A549 treated with Mapracorat at 1 μM for 4 hours (cell line): ENCODE measurements at places on chromosomes 6 and 20. TPM values are rescaled to one million over a fixed set of nuclear protein-coding genes. Genes with fewer than 3 reads are reported as not detected.

BPIFB2 gene
- not detected in 5 replicates for total RNA-seq

GRM4 gene
- total RNA-seq = 0.06 to 0.43 TPM (median 0.13 TPM) in 5 replicates

SIRPA gene
- 21.3 to 26.1 TPM (median 23.9 TPM) in 5 replicates for total RNA-seq

ZNF311 gene
- 0.10 to 0.29 TPM (median 0.18 TPM) in 5 replicates for total RNA-seq

METTL24 gene
- not detected in 5 replicates for total RNA-seq

DZANK1 gene
- total RNA-seq = 2.4 to 3.1 TPM (median 2.9 TPM) in 5 replicates

SLC44A4 gene
- total RNA-seq = 0.15 TPM in 1 of 5 replicates, not detected in the others

PRRT1 gene
- total RNA-seq = 0.33 to 1.5 TPM (median 0.63 TPM) in 5 replicates

SLC22A1 gene
- 1.9 to 3.3 TPM (median 2.4 TPM) in 5 replicates for total RNA-seq

PROKR2 gene
- total RNA-seq = not detected in 5 replicates

ELOVL2 gene
- 5.6 to 7.2 TPM (median 6.7 TPM) in 5 replicates for total RNA-seq

TREML1 gene
- total RNA-seq = not detected in 5 replicates

MATN4 gene
- 0.09 to 0.26 TPM (median 0.15 TPM) in 4 of 5 replicates, not detected in the other for total RNA-seq

COL20A1 gene
- total RNA-seq = 0.30 to 1.4 TPM (median 0.95 TPM) in 5 replicates

FLRT3 gene
- total RNA-seq = 1.6 to 2.2 TPM (median 1.8 TPM) in 5 replicates

KCNB1 gene
- 0.98 to 3.6 TPM (median 1.3 TPM) in 5 replicates for total RNA-seq

TAGAP gene
- total RNA-seq = not detected in 5 replicates

PHF20 gene
- 28.1 to 39.5 TPM (median 36.5 TPM) in 5 replicates for total RNA-seq

ATP9A gene
- 12.6 to 18.1 TPM (median 16.1 TPM) in 5 replicates for total RNA-seq

ARMH2 gene
- total RNA-seq = not detected in 5 replicates
